ENCODE measurements at places on chromosomes 2 and 18. TPM values are rescaled to one million over a fixed set of nuclear protein-coding genes. Genes with fewer than 3 reads are reported as not detected.

PLB1 gene
- not detected for total RNA-seq

CD302 gene
- 1.0 TPM for total RNA-seq

STARD6 gene
- not detected for total RNA-seq

- no peak for DNase-seq
These were observed 779.5 kb upstream of the ID2 start for GRCh38 chr2:7902251-7902765.

DNA sequence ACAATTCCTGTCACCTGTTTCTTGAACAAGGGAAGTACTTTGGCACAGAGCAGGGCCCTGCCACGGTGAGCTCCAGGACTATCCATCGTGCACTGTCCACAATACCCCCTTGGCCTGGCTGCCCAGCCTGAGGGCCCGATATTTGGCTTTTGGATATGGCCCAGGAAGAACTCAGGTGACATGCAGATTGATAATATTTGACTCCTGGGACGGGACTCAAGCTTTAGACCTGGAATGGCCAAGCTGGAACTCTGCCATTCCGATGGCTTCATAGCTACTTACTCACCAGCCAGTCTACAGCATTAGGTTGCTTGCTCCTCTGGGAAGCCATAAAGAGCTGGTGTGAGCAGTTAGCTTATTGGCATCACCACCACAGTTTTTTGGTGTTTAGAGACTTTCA is 26.6 kb downstream of the EML6 start:
- DNase-seq = no peak

- no peak for DNase-seq
These were observed 218.5 kb downstream of the TRIB2 start for GRCh38 chr2:12935222-12935621.

DNA sequence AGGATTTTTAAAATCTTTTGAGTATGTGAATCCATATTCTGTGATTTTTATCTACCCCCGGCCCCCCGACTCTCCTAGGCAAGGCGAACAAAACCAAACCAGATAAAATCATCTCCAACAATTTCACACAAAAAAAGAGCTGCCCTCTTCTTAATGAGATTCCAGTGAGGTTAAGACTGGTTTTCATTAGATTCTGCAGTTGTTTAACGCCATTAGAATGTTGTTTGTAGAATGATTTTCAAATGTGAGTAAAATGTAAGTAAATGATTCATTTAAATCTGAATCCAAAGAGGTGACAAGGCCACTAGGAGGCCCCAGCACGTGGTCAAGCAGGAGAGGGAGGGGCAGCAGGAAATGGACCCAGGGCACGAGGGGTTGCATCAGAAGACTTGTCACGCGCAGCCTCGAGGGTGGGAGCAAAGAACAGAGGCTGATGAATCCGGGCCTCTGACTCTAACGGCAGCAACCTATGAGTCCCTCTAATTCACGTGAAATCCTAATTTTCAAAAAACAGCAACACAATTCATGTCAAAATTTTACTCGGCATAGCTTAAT is 24.3 kb upstream of the KLHL29 start:
- no peak for DNase-seq

- no peak for DNase-seq
These were observed 71.9 kb downstream of the ADD2 start for GRCh38 chr2:70696142-70696541.

- no peak for DNase-seq
These were observed 116.4 kb downstream of the NDUFA10 start for GRCh38 chr2:239908744-239909143.

- DNase-seq = no peak
These were observed 61.7 kb downstream of the MAP4K4 start for GRCh38 chr2:101759162-101759561.

- DNase-seq = no peak
These were observed 465.2 kb upstream of the HS6ST1 start for GRCh38 chr2:128783896-128784295.

Data from neural crest cell (in vitro differentiated cells).